ENCODE measurements at places on chromosomes 2 and 18.

GRCh38 chr18:34709750-34710441 lies at the start of gene DTNA:
Gene DTNA, plus strand, starts transcription at chr18:34710298. Its CDS starts 45,679 bp downstream, at chr18:34755977.
- DNase-seq = no peak

DNA sequence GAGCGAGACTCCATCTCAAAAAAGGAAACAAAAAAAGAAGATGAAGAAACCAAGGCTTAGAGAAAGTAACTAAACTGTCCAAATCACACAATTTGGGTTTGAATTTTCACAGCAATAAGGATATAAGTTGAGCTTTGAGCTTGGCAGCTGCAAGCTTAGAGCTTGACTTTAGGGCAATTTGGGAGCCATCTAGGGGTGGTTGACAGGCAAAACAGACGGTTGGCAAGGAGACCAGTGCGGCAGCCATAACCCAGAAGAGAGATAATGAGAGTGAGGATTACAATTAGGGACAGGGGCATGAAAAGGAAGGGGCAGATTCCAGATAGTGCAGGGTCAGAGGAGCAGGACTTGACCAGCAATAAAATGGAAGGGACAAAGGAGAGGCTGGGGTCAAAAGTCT lies 382.2 kb upstream of the HNRNPA3 start:
- DNase-seq = peak; percentile 53

GRCh38 chr18:77082316-77082955 lies 50.1 kb downstream of the MBP start:
- DNase-seq = no peak

DNA sequence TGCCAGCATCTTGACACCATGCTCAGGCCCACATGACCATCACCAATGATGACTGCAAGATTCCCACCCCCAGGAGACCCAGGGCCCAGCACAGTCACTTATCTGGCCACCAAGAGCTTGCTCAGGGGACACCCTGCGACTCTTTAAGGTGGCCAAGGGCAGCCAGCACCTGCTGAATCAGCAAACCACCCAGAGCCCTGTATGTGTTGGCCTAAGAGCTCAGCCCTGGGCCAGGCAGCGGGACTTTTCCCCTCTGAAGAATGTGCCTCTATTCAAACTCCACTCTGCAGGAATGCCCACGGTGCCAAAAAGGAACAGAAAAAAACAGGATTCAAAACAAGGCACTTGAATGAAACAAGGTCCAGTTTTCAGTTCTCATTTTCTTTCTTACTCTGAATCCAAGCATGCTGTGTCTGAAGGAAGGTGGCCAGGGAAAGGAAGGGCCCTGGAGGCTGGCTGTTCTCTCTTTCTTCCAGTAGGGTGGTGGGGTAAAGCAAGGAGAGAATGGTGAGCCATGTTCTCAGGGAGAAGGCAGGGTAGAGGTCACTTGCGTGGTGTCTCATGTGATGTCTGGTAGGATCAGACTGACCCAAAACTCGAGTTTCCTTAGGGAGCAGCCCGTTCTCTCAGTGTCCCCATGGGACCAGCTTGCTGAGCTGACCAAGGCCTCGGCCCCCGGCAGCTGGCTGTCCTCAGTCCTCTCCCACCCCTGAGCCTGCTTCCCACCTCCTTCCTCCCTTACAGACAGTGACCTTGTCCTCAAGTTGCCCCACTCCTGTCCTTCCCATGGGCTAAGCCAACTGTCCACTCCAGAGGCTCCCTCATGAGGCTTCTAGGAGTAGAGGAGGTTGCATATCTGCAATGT lies 150.0 kb downstream of the RNF152 start:
- no peak for DNase-seq

DNA sequence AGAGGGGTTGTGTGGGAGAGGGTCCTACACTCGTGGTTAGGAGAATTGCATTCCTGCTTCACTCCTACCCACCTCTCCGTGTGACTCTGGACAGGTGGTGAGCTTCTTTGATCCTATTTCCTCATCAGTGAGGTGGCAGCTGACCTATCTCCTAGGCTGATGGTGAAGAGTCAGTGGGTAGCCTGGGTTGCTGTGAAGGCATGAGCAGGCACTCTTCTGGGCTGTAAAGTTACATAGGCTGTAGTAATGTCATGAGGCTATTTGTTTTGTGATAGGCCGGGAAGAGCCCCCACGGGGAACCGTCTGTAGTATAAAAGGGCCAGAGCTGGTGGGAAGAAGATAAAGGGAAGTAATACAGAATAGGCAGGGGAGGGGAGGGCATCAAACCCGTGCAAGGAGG lies 83.8 kb downstream of the TMEM247 start:
- DNase-seq = no peak
